Activated CD8-positive, alpha-beta memory T cell treated with anti-CD3 and anti-CD28 coated beads for 4 hours (primary cell): ENCODE measurements at places on chromosomes 6 and 20.

DNA sequence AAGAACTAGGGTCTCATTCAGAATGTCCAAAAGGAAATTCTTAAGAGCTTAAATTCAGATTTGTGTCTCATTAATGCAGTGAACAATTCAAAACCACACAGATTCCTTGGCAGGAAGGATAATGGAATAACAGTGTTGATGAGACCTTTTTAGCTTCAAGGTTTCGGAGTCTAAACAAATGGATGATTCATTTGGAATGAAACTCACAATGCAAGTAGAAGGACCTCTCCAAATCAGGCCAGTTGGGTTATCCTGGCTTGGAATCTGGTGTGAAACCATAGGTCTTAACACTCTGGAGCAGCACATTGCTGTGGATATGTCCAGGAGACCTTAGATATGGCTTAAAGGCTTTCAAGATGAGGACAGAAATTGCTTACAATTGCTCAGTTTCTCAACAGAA, 44.9 kb downstream of the KCTD20 start:
- DNase-seq, result no peak

DNA sequence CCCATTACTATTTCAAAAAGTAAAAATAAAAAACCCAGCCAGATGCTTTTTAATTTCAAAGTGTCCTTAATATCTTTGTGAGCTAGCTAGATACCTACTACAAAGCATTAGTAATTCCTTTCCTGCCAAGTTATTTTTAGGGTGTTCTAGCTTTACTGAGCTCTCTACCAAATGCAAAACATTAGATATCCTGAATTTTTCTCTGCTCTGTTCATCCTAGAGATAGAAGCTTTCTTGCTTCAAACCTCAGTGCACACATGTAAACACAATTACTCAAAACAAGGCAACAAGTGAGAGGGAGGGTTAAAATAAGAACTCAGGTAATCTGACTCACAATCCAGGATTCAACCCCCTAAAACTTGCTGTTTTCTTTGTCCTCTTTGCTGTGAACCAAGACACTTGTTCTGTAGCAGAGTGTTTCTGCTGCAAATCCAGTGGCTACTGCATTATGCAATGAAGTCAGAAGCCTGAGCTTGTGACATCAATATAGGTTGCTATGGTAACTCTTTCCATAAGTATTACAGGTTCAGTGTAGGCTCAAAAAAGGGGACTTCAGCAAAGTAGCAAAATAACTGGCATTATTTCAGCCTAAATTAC, 72.6 kb upstream of the STXBP5 start:
- no peak for DNase-seq

- DNase-seq, result no peak
These were observed 37.8 kb downstream of the BEND6 start for GRCh38 chr6:56992703-56993102.

DNA sequence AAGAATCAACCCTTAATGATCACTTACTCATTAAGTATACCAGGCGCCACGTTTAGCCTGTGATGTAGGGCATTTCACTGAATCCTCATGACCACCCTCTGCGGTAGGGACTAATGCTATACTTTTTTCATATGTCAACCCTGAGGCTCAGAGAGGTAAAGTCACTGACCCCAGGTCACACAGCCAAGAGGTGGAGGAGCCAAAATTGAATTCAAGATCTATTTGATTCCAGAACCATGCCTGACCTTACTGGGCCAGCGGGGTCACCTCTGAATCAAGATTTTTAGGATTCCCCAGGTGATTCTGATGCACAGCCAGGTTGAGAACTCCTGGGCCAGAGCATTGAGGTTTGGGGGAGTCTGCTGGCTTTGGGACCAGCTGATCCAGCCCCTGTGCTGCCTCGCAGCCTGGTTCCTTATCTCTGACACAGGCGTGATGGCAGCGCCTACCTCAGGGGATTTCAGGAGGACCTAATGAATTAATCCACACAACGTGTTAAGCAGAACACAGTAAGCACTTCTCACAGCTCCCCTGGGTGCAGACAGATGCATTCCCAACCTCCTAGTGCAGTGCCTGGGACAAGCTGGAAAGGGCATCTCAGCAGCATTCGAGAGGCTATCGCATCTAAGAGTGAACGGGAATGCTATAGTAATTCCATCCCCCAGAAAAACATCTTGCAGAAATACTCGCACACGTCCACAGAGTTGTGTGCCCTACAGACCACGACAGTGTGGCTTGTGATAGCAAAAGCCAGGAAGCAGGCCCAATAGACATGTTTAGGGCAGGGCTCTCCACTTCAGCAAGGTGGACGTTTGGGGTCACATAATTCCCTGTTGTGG, 101.4 kb upstream of the PTPN1 start:
- DNase-seq, result no peak

DNA sequence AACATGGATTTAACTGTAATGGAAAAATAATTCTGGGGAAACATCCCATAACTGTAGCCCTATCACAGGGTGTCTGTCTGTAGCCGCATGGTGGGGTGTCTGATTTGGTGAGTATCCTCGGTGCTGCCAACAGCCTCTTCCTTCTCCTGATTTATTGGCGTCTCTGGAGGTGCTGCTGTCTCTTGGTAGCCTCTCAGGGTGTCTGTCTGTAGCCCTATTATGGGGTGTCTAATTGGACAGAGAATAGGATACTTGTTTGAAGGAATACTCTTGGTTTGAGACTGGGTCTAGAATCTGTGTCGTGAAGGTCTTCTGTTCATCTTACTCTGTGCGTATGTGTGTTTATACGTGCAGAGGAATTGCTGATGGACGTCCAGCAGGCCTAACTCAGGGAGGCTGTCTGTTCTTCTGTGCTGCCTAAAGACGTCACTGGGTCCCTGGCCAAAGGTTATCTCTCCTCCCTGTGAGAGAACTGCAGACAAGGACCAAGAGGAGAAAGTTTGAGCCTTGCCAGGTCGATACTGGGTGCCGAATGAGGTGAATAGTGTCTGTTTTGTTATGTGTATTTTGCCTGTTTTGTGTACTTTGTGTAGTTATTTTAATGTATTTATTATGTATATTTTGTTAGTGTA, 18.9 kb upstream of the AGPAT4 start:
- DNase-seq, result no peak

GRCh38 chr6:12088531-12088930, 76.4 kb downstream of the HIVEP1 start:
- DNase-seq, result no peak

GRCh38 chr20:1792274-1792673, 102.9 kb upstream of the SIRPA start:
- no peak for DNase-seq

DNA sequence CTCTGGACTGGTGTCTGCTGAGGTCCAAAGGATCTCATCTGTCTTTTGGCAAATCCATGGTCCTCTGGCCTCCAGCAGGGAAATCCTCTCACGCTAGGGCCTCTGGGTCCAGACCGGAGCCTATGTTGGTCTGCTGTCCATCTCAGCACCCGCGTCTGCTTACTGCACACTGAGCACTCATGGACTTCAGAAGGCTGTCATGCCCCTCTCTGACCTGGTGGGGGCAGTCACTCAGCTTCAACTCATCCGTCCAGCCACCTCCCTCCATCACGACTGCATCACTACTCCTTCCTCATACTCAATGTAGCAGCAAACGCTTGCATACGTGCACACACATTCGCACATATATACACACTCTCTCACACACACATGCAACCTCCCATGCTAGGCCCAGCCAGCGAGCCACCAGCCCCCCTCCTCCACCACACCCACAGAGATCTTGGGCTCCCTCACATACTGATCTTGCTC, 33.3 kb downstream of the GABRR2 start:
- DNase-seq, result no peak

DNA sequence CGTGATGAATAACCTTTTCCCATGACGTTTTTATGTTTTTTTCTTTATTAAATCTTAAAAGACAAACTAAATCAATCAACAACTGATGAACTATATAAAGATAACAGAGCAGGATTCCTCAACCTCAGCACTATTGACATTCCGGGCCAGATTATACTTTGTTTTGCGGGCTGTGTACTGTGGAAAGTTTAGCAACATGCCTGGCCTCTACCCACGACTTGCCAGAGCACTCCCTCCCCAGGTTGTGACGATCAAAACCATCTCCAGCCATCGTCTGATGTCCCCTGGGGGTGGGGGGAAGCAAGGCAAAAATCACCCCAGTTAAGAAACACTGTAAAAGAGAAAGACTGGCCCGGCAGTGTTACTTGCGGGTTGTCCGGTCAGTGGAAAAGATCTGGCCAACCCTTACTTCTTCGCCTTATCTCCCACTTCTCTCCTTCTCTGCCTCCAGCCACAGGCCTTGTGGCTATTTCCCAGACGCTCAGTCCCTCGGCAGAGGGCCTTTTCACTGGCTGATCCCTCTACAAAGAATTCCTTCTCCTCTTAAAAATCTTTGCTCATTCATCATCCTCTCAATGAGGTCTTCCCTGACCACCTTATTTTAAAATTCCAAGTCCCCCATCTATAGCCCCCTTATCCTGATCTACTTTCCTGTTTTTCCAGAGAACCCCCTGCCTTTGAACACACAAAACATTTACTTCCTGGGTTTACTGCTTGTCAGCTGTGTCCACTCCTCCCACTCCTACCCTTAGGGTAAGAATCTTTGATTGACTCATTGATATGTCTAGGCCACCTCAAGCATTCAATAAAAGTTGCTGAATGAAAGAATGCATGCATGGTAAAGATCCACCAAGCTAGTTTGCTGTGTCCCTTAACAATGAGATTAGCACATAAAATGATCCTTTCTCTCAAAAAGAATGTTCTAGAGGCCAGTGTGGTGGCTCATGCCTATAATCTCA, 14.7 kb upstream of the RAB22A start:
- no peak for DNase-seq

GRCh38 chr6:129312880-129313279, 397.1 kb downstream of the ARHGAP18 start:
- DNase-seq, result no peak

DNA sequence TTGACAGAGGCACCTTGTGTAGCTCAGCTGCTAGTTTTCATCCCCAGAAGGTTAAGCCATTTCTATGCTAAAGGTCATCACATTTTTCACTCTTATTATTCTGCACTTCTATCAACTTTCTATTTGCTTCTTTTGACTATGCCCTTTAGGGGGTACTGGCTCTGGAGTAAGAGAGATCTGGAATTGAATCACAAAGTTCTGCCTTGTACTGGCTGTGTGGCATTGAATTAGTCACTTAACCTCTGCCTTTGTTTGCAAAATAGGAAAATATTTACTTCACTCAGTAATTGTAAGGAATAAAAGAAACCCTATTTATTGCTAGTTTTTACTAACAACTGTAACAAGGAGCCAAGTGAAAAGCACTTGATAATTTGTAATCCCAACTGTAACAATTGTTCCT, 56.8 kb upstream of the MTRF1L start:
- no peak for DNase-seq

- no peak for DNase-seq
These were observed 214.5 kb upstream of the TENT5A start for GRCh38 chr6:81966968-81967367.
